ACHN (cell line): ENCODE measurements at places on chromosomes 1 and 21.

GRCh38 chr1:226457307-226457712 is 49.4 kb upstream of the PARP1 start:
- no peak for DNase-seq

- peak; percentile 23 for DNase-seq
These were observed 8.2 kb upstream of the TTLL10 start for GRCh38 chr1:1165485-1165884.

GRCh38 chr1:10738061-10739058 is 58.1 kb downstream of the CASZ1 start:
- DNase-seq = no peak

DNA sequence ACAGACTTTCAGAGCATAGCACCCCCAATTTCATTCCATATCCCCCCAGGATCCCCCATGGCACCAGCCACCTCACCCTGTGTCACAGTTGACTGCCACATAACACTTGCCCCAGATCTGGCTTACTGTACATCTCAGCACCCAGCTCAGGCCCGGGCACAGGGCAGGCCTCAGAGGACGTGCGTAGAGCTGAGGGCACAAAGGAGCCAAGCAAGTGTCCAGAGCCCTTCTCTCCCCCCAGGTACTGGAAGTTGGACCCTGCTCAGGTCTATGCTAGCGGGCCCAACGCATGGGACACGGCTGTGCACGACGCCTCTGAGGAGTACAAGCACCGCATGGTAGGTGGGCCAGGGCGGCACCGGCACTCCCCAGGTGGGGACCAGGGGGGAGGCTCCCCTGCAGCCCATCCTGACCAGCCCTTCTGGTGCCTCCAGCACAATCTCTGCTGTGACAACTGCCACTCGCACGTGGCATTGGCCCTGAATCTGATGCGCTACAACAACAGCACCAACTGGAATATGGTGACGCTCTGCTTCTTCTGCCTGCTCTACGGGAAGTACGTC is 8.0 kb upstream of the SYTL1 start:
- no peak for DNase-seq

DNA sequence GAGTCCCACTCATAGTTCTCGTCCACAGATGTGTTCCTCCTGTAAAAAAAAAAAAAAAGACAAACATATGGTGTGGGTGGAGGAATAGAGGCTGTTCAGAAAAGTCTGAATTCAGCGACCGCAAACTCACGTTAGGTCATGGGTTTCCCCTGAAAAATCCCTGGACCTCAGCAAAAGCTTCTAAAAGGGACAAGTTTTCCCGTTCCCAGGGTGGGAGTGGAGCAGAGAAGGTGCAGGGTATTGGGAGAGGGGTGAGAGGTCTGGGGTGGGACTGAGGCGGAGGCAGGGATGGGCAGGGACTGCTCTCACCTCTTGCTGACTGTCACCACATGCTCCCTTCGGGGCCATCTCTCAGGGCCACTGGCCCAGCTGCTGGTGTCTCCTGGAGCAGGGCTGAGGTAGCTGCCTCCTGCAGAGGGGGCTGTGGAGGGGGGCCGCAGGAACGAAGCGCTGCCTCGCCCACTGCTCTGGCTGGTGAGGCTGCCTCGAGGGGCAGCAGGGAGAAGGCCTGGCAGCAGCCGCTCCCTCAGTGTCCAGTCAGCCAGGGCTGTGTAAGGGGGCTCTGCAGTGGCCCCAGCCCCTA is 2.6 kb upstream of the TAGLN2 start:
- DNase-seq = no peak

DNA sequence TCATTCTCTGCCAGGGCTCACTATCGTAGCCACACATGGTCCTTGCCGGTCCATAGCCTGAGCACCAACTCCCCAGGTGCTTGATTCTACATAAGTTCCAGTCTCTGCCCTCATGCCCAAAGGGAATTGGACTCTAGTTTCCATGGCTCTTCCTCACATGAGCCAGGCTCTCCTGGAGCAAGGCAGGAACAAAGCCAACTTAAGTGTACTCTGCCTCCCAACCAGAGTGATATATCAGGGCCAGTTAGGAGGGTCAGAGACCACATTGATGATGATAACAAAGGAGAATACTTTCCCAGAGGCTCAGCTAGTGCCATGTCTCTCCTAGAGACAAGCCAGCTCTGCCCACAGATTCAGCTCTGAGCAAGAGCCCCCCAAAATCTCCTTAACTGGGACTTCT is 70.9 kb downstream of the ERI3 start:
- DNase-seq = no peak

DNA sequence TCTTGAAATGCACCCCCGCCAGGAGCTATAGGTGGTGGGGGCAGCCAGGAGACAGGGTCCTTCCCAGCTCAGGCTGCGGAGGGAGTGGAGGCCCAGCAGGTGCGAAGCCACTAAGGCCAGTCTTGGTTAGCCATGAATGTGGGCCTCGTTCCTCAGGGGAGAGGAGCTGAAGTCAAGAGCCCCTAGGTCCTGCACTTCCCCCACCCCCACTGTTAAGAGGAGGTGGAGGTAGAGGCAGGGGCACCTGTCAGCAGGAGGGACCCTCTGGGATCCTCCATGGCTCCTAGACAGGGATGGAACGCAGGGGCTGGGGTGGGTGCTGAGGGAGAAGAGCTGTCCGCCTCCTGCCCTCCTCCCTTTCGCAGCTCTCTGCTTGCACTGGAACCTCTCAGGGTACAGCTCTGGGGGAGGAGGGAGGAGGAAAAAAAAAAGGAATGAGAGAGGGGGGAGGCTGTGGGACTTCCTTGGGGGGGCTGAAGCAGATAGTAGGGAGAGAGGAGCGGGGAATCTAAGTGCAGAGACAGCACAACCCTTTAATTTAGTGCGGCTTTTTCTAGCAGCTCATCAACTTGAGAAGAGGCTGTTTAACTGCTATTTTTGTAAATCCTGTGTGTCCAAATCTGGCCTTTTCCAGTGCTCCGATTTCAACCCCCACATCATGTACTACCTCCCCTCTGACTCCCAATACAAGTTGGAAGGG is 37.0 kb downstream of the MATN1 start:
- DNase-seq = no peak

GRCh38 chr1:188669728-188670382 is 1807.8 kb downstream of the BRINP3 start:
- no peak for DNase-seq

DNA sequence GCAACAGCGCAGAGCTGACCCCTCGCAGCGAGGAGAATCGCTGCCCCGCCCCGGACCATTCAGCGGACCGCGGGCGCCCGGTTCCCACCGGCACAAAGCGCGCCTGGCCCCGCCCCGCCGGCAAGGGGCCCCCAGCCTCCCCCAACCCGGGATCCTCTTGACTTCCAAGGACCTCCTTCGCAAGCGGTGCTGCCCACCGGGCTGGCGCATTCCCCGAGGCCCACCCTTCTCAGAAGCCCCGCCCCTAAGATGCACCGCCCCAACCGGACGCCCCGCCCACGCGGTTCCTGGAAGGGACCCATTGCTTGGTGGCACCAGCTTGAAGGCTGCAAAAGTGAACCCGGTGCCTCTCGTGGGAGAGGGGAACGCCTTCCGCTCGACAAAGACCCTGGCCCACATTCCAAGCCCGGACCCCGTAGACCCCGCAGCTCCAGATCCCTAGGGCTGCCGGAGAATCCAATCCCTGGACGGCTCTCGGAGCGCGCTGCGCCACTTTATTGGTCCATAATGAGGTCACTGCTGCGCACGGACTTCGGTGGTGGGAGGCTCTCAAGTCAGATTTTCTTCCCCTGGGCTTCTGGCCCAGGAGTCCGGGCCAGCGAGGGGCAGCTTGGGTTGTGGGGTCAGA is 2.0 kb downstream of the HES3 start:
- no peak for DNase-seq

- DNase-seq = no peak
These were observed 9.8 kb downstream of the FAAH start for GRCh38 chr1:46403916-46404315.

- no peak for DNase-seq
These were observed 14.6 kb downstream of the FAM151A start for GRCh38 chr1:54608566-54609230.

GRCh38 chr1:33866281-33866680 is 2.4 kb downstream of the HMGB4 start:
- no peak for DNase-seq

DNA sequence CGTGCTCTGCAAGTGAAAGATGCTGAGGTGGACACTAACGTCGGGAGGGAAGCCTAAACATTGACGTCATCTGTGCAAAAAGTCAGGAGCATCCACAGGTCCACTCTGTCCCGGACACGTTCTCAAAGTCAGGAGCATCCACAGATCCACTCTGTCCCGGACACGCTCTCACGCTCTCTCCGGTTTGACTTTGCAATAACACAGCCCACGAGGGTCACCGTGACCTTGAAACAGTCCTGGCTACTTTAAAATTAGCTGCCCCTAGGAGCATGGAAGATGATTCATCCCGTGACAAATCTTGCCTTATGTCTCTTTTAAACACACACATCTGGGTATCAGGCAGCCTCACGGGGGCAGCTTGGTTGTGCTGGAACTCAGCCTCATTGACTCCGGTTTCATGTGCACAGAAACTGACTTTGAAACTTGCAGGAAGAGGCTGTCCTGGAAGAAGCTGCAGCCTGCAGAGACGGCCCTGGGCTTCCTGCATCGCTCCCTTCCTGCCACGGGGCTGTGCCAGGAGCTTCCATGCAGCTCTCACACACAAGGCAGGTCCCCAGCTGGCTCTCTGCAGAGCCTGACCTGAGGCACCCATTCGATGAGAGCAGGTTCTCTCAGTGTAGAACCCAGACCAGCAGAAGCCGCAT is 18.1 kb upstream of the COL18A1 start:
- peak; percentile 66 for DNase-seq

- DNase-seq = no peak
These were observed 182.5 kb upstream of the SGIP1 start for GRCh38 chr1:66351478-66351877.

DNA sequence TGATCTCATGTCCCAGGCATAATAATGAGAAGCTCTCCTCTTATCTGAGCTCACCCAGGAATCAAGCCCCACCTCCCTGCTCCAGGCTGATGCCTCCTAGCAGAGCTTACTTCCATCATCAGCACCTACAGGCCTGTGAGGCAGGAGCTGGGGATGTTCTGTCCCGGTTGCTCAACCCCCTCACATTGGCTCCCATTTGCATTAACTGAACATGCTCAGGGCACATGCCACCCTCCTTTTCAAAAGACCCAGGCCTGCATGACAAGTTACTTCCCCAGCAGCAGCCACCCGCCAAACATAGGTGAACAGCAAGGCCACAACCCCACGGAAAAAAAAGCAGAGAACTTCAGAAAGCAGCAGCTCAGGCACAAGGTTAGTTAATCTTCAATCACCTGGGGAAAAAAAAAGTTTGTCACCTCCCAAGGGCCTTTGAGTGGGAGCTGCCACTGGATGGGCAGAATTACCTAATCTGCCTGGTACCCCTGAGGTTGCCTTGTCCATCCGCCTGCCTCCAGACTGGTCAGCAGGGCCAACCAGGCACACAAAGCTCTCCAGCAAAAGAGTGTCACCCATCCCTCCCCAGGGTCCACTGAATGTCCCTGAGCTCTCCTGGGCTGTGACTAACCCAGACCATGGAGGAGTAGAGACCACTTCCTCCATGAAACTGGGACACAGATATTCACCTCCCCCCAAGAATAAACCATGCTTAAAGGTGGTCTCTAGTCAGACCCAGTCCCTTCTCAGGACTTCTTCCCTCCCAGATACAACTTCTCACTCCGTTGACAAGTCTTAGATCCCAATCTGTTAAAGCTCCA is 4.4 kb downstream of the KCNN3 start:
- no peak for DNase-seq

GRCh38 chr1:18965206-18966173 is 9.0 kb upstream of the IFFO2 start:
- no peak for DNase-seq

- no peak for DNase-seq
These were observed 678.0 kb upstream of the ZP4 start for GRCh38 chr1:238568735-238569134.

DNA sequence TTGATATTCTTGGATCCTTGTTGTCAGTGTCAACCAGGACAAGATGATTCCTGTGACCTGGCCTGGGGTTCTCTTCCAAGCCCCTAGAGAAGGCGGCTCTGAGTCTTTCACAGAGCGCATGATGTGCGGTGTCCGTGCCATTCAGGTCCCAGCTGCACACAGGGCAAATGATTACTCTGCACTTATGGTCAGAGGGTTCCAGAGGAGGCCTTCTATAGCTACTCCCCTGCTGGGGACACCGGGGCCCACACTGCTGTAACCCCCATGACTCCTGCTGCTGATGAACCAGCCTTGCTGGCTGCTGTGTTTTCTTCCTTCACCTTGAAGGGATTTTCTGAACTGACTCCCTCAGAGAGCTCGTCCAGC is 1.5 kb downstream of the PTGFRN start:
- DNase-seq = no peak

GRCh38 chr1:145891587-145892485 is 6.2 kb upstream of the ANKRD35 start:
- peak; percentile 98 for DNase-seq

GRCh38 chr1:226525750-226526149 is 22.8 kb upstream of the STUM start:
- no peak for DNase-seq

GRCh38 chr1:21322681-21323016 is 32.4 kb upstream of the ECE1 start:
- no peak for DNase-seq

- DNase-seq = no peak
These were observed 27.9 kb downstream of the PCSK9 start for GRCh38 chr1:55067022-55067778.

DNA sequence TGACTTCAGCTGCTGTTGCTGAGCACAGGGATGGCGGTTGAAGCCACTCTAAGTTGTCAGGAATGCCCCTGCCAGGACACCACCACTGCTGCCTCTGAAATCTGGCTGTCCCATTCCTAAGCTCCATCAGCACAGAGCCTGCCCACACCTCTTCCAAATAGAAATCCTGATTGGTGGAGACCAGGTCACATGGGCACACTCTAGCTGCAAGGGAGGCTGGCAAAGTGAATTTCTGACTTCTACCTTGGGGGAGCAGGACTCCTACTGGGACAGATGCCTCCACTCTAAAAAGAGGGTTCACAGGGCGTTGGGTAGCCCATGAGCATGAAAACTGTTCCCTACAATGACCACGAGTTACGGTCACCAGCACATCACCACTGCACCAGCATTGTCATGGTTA is 83.8 kb upstream of the TARDBP start:
- no peak for DNase-seq

DNA sequence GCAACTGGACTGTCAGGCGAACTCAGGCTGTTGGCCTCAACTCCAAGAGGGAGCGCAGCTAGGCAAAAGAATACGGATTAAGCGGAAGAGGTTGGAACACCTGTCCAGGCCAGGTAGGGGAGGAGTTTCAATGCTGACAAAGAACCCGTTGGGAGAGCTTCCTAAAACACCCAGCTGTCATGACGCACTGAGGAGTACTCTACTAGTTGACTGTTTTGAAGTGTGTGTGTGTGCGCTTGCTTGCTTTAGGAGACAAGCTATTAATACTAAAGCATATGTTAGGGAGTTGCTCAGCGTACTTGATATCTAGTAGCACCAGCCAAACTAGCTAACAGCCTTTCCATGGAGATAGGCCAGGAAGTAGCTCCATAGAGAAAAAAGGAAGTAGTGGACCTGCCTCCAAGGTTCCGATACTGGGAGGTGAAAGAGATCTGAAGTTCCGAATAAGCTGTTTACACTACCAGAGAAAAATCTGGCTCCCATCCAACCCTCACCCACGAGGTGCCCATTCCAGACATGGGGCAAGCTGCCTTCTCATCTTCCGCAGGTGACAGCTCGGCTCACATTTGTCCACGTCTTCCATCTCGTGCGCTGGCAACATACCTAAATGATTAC is 974 bp upstream of the FNBP1L start:
- DNase-seq = peak; percentile 15

GRCh38 chr1:67723620-67724019 is 38.6 kb downstream of the GADD45A start:
- peak; percentile 18 for DNase-seq

- no peak for DNase-seq
These were observed 45.4 kb downstream of the PLEKHA6 start for GRCh38 chr1:204314171-204314892.
